ENCODE measurements at places on chromosomes 6 and 20.

DNA sequence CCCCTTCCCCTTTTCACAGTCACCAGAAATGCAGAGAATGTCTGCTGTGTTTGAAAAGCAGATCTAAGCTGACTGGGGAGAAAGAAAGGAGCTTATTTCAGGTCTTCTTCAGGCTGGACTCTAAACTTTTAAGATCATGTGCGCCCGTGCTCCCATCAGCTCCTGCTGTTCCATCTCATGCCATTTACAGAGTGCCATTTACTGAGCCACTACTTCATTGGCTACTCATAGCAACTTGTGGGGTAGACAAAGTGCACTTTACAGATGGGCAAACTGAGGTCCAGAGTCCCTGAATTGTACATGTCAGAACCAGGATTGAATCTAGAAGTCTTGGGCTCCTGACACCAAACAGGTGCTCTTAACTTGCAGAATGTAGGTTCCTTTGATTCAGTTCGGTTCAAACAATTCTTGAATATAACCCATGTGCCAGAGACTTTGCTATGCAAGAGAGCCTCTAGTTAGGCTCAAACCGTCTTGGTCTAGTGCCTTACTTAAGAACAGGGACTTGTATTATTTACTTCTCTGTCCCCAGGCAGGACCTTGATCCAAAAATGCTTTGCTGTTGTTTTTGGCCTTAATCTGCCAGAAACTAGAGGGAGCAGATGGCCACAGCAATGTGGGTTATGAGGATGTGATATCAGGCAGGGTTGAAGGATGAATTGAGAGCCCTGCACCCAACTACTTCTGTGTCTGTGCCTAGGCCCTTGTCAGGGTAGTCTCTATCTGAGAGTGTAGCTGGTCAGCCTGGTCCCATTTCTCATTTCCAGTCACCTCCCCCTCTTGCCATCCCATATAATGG, 56.4 kb downstream of the RALY start:
- DNase-seq: no peak

DNA sequence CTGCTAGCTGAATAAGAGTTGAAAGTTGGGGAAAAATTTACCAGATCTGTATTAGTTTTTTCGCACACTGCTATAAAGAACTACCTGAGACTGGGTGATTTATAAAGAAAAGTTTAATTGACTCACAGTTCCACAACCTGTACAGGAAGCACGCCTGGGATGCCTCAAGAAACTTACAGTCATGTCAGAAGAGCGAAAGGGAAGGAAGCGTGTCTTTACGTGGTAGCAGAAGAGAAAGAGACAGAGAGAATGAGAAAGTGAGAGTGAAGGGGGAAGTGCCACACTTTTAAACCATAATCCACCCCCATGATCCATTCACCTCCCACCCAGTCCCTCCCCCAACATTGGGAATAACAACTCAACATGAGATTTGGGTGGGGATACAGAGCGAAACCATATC, 79.6 kb downstream of the KHDC1L start:
- DNase-seq: no peak

DNA sequence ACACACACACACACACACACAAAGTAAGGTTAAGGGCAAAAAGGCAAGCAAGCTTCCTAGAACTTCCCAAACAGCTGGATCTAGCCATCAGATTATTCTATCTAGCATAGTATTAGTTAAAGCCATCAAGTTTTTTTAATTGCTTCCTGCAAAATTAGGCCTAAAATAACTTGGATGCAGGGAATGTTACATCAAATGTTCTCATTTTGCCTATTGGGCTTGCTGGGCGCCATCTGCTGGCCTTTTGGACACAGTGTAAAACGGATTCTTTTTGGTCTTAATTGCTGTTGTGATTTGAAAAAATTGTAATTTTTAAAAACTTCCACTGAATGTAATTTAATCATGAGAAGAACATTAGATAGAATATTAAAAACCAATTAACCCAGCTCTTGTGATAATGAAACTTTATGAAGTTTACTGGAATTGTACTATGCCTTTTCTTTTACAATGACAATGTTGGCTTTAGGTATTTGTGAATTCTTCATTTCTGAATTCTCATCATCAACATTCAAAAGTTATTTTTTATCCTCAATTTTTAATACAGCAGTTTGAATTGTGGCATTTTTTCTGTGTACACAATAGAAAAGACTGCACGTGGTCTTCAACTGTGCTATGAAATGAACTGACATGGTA, 6.8 kb downstream of the MKKS start:
- DNase-seq: peak; percentile 54

GRCh38 chr6:153503810-153504209, 372.7 kb upstream of the RGS17 start:
- DNase-seq: no peak

DNA sequence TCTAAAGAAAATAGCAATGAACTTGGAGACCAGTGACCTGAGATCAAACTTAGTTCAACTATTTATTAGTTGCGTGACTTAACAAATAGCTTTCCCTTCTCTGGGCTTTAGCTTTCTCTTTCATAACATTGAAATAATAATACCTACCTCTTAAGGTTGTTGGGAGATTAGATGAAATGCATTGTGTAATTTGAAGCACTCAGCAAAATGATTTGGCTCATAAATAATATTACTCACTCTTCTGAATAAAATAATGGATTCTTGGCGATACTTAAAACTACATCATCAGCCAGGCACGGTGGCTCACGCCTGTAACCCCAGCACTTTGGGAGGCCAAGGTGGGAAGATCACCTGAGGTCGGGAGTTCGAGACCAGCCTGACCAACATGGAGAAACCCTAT, 556.2 kb upstream of the JARID2 start:
- no peak for DNase-seq

GRCh38 chr20:21302664-21303060, 469 bp upstream of the XRN2 start:
- no peak for DNase-seq

DNA sequence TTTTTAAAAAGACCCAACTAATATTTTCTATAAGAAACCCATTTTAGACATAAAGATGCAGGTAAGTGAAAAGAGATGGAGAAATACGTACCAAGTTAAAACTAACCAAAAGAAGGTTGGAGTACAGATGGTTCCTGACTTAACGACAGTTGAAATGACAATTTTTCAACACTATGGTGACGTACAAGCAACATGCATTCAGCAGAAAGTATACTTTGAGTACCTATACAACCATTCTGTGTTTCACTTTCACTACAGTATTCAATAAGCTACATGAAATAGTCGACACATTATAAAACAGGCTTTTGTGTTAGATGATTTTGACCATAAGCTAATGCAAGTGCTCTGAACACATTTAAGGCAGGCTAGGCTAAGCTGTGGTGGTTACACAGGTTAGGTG, 228.9 kb downstream of the RNGTT start:
- DNase-seq: no peak

- DNase-seq: no peak
Observed at GRCh38 chr6:4962905-4963304, 40.9 kb downstream of the RPP40 start.

- DNase-seq: no peak
Observed at GRCh38 chr20:2101057-2101864, at the start of gene STK35. Gene STK35 (plus strand): TSS chr20:2101827. CDS start chr20:2101882, 55 bp downstream.

GRCh38 chr6:158233214-158233795, 65.2 kb downstream of the GTF2H5 start:
- no peak for DNase-seq

GRCh38 chr6:167528239-167528638, 203.4 kb downstream of the TTLL2 start:
- DNase-seq: no peak

GRCh38 chr20:20611167-20611566, 101.3 kb downstream of the RALGAPA2 start:
- DNase-seq: no peak

- DNase-seq: no peak
Observed at GRCh38 chr6:137657351-137657911, 163.2 kb upstream of the OLIG3 start.

DNA sequence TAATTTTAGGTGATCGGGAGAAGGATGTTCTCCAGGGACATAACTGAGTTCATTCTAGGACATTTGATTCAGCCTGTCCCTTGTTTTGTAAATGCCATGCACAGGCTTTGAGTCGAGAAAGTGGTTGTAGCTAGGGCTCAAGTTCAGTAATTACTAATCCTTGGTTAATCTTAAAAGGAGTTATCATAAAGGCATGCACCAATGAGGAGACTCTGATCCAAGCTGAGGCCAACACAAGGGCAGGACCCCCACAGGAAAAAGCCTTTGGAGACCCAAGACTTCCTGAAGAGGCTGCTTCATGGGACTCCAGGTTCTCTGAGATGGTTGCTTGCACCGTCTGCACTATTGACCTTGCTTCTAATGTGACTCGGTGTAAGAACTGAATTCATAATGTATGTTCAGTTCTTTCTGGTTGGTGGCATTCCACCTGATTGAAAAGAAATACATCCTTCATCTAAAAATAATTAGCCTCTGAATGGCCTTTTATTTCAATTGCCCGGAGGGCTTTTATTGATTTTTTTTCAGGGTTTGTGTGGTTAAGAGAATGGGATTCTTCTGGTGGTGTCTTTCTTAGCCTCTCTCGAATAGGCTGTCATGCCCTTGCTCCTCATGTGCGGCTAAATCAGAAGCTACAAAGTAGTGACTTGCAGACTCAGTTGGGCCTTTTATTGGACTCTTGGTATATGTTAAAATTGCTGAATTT, 201.7 kb upstream of the PLCB4 start:
- DNase-seq: no peak

DNA sequence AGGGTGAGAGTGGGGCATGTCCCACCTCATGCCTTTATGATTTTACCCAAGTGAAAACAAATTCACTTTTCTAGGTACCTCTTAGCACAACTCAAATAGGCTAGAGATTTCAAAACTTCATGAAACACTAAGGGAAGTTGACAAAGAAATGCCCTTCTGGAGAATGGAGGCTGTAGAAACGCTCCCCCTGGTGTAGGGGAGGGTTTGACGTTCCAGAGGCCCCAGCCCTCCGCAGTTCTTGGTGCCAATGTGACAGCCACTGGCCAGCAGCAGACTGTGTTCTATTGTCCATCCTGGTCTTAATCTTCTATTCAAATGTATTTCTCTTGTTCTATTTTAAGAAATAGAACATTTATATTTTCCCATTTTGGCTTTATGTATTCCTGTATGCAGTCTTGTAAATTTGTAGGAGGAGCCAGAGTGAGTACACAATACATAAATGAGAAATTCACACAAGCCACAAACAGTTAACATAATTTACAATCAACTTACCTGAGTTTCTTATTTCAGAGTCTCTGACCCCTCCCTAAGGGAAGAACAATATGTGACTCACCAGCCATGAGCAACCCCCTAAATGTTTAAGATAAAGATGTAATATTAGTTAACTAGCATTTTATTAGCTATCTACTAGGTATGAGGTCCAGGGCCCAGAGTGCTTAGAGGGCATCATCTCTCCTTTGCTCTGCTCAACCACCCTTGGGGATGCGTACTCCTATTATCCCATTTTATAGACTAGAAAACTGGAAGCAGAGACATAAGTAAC, 8.8 kb upstream of the MUC21 start:
- no peak for DNase-seq

GRCh38 chr6:35624341-35625070, 64.2 kb downstream of the FKBP5 start:
- no peak for DNase-seq

- DNase-seq: no peak
Observed at GRCh38 chr20:25054096-25054820, 3.7 kb downstream of the ACSS1 start.

Measured in stromal cell of bone marrow (primary cell).